ENCODE measurements at places on chromosomes 4 and X.

DNA sequence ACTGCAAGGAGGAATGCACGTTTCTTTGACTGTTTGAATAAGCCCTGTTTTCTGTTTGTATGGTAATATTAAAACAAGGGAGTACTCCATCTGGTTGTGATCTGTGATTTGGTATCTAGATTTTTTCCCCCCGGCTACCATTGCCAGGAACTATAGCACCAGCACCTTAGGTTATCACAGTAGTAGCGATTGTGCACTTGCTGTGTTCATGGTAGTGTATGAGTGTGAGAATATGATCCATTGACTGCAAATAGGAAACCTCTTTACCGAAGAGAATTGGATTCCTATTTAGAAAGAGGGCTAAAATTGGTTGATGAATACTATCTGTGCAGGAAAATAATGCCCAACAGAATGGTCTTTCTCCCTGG lies 69.9 kb downstream of the LARP7 start:
- no peak overlapping the region for H3K4me3 ChIP-seq
- H3K4me1 ChIP-seq: no peaks in the 10 kb centered on the region
- no peaks in the 10 kb centered on the region for H3K36me3 ChIP-seq
- no peak overlapping the region for H3K27ac ChIP-seq
- no peak for DNase-seq

DNA sequence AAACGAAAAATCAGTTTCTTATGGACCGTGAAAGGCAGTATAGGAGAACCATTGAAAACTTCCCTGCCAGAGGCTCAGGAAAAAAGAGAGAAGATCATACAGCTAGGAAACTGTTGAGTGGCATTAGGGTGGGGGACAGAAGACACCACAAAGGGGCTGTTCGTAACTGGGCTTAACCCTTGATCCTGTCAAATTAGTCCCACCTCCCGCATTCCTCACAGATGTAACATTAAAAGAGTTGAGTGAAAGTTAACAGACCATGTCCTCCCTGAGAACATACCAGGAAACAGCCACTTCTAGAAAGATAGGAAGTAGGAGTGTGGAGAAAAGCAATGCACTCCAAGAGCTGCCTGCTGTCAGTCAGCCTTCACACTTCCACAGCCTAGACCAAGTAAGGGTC lies 8.7 kb downstream of the SHROOM4 start:
- no peak overlapping the region for H3K4me3 ChIP-seq
- no peaks in the 10 kb centered on the region for H3K4me1 ChIP-seq
- H3K27me3 ChIP-seq: no peaks in the 10 kb centered on the region
- H3K27ac ChIP-seq: no peak overlapping the region

GRCh38 chr4:88010966-88011365 lies 3.5 kb downstream of the PKD2 start:
- H3K27ac ChIP-seq: no peak overlapping the region
- H3K36me3 ChIP-seq: no peaks in the 10 kb centered on the region
- H3K27me3 ChIP-seq: peaks cover 6% of the 10 kb centered on the region
- H3K4me1 ChIP-seq: peaks cover 8% of the 10 kb centered on the region
- DNase-seq: no peak

DNA sequence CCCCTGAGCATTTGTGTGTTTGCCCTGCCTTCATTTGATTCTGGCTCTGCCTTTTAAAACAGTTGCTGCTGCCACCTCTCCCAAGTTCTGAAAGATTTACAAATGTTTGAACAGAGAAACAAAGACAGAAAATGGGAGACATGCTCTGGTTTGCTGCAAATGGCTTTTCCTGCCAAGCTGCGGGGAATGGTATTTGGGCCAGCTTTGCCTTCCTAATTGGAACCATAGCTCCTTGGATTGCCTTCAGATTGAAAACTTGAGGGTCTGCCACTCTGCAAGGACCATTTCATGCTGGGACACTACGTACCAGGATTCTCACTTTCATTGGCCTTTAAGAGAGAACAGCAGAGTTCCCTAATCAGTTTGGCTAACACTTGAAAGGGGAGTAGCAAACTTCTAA lies 74.9 kb downstream of the NHS start:
- no peaks in the 10 kb centered on the region for H3K4me1 ChIP-seq
- H3K36me3 ChIP-seq: no peaks in the 10 kb centered on the region
- no peaks in the 10 kb centered on the region for H3K27me3 ChIP-seq
- no peak overlapping the region for H3K27ac ChIP-seq

DNA sequence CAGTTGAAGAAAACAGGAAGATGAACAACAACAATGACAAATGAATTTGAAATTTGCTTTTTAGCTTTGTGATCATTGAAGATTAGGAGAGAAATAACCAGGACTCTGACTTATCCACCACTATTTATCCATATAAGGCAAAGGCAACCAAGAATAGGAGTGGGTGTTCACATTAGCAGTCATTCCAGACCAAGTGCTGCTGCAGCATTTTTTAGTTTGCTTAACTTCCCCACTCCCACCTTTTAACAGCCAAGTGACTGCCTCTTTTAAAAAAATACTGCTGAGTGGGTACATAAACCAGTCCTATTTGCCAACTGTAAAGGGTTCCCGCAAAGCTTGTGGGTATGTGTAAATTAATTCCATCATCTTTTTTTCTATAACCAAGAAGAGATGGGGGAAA lies 230.9 kb downstream of the IQCM start:
- H3K4me1 ChIP-seq: no peaks in the 10 kb centered on the region
- DNase-seq: no peak
- no peak overlapping the region for H3K4me3 ChIP-seq
- H3K36me3 ChIP-seq: no peaks in the 10 kb centered on the region
- no peaks in the 10 kb centered on the region for H3K27me3 ChIP-seq

GRCh38 chr4:6474053-6474568 lies 1.7 kb upstream of the PPP2R2C start:
- H3K27ac ChIP-seq: no peak overlapping the region
- DNase-seq: no peak
- no peaks in the 10 kb centered on the region for H3K4me1 ChIP-seq
- no peak overlapping the region for H3K4me3 ChIP-seq
- H3K27me3 ChIP-seq: peaks cover 49% of the 10 kb centered on the region

DNA sequence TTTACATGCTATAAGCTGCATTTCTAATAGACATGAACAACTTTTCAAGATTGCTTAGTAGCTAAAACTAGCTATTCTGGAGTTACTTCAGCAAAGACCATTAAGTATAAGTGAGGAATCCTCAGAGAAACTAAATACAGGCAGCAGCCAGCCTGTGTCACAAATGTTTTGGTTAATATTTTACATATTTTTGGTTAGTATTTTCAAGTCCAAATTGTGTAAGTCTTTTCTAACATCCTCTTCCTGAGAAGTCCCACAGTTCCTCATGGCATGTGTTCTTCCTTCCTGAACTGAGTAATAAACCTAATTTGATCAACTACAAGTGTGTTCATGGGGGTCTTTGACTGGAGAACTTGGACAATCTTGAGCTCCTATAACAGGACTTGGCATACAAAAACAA lies 42.4 kb upstream of the MCF2 start:
- H3K27me3 ChIP-seq: no peaks in the 10 kb centered on the region
- H3K36me3 ChIP-seq: no peaks in the 10 kb centered on the region
- DNase-seq: no peak
- no peak overlapping the region for H3K27ac ChIP-seq

DNA sequence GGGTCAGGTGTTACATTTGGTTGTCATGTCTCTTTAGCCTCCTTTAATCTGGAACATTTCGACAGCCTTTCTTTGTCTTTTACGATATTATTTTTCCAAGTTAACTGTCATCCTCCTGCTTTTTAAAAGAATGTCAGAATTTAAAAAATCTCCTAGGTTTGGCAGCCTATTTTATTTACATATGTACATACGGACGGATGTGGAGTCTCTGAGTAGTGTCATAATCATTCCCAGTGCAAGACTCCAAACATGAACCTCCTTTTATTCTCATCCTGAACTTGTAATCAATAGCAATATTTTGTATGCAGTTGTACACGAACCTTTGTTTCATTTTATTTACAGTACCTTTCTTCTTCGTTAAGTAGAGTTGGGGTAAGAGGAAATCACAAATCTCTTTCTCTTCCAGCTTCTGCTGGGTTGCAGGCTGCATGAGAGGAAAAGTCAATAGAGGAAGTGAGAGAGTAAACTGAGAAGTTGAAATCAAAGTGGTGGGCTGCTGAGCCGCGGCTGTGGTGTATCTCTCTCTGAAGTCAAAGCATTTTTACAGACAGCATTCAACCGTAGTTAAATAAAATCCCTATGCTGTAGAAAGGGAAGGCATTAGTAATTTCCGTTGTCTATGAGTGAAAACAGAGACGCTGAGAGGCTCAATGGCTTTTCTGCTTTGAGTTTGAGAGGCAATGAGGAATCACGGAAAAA lies 53.9 kb upstream of the RPS6KA3 start:
- H3K4me3 ChIP-seq: no peak overlapping the region
- DNase-seq: peak; percentile 16
- H3K36me3 ChIP-seq: no peaks in the 10 kb centered on the region
- no peaks in the 10 kb centered on the region for H3K27me3 ChIP-seq
- no peak overlapping the region for H3K27ac ChIP-seq

- no peaks in the 10 kb centered on the region for H3K27me3 ChIP-seq
- no peak overlapping the region for H3K27ac ChIP-seq
- peak overlapping the region; percentile 35 for H3K4me3 ChIP-seq
- no peaks in the 10 kb centered on the region for H3K36me3 ChIP-seq
- H3K4me1 ChIP-seq: no peaks in the 10 kb centered on the region
- peak; percentile 52 for DNase-seq
These were observed 23.6 kb upstream of the YTHDC1 start for GRCh38 chr4:68373513-68373912.

DNA sequence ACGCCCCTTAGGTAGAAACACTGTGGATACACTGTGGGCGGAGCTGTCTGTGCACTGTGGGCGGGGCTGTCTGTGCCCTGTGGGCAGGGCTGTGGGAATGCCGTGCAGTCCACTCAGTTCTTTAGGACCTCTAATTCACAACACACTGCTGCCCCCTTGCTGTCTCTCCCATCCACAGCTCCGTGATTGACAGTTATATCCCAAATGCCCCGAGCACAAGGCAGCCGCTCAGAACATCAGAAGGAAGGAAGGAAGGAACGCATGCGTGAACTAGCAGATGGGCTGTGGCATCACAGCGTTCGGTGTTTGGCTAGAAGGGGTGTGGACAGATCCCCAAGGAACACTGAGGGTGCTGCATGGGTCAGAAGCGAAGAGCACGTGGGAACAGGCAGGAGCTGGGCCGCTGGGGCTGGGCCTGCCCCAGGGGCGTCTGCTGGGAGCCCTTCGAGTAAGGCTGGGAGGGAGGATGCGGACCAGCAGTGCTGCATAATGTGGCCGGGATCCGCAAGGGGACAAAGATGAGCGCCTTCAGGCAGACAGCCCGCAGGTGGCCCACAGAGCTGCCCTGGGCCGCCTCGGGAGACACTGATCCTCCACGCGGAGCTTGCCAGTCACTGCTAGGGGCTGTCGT lies 29.8 kb downstream of the ACOX3 start:
- H3K4me3 ChIP-seq: no peak overlapping the region
- no peaks in the 10 kb centered on the region for H3K27me3 ChIP-seq
- no peak overlapping the region for H3K27ac ChIP-seq

DNA sequence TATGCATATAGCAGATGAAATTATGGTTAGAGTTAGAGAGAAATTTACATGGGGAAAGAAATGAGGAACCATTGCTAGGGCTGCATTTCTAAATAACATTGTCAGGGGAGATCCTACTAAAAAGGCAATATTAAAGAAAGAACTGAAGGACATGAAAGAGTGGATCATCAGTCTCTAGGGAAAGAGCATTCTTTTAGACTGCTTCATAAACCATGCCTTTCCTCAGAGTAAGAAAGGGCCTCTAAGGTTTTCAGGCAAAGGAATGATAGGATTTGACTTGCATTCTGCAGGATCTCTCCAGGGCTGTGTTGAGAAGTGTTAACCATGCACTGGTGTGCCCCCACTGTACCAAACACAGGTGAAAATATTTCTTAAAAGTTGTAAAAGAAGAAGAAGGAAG lies 385.4 kb upstream of the MAD2L1 start:
- H3K36me3 ChIP-seq: no peaks in the 10 kb centered on the region
- no peak overlapping the region for H3K4me3 ChIP-seq
- no peaks in the 10 kb centered on the region for H3K4me1 ChIP-seq
- no peaks in the 10 kb centered on the region for H3K27me3 ChIP-seq

GRCh38 chr4:79576429-79576753 lies 168.4 kb upstream of the GK2 start:
- H3K27ac ChIP-seq: no peak overlapping the region
- no peaks in the 10 kb centered on the region for H3K36me3 ChIP-seq
- no peak overlapping the region for H3K4me3 ChIP-seq

DNA sequence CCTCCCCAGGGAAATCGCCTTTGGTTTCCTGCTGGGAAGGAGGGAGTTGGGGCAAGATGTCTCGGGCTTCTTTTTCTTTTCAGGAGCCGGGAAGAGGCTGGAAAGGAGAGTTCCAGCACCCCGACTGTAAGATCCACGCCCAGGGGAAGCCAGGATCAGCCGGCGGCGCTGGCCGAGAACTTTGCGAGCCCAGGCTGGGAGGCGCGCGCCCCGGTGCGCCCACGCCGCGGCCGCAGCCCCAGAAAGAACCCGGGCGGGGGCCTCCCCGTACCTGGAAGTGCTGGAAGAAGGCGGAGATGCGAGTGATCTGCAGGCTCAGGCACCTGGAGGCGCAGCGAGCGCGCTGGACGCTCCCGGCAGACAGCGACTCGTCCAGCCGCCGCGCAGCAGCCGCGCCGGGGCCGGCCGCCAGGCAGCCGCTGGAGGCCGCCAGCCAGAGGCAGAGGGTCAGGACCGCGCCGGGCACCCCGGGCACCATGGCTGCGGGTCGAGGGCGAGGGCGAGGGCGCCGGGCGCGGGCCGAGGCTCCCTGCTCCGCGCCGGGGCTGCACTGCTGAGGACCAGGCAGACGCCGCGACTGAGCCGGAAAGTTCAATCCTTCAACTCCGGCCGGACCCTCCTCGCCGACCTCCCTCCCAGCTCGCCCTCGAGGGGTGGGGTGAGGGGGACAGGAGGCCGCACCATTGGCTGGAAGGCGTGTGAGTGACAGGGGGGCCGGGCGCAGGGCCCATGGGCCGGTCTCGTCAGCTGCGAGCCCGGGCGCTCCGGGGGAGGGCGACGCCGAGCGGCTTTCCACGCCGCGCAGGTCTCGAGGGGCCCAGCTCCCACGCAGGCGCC lies at the start of gene ANOS1:
TSS of gene ANOS1 (minus strand) at position 579 of the 837 bp plus-strand sequence. CDS start at position 478, 101 bp downstream.
- H3K27ac ChIP-seq: peak within 1 kb of the TSS; percentile 18
- no peak within 1 kb of the TSS for H3K4me3 ChIP-seq
- H3K36me3 ChIP-seq: no peaks in the 10 kb centered on the region
- peaks cover 62% of the 10 kb centered on the region for H3K27me3 ChIP-seq
- H3K4me1 ChIP-seq: no peaks in the 10 kb centered on the region

- no peak overlapping the region for H3K4me3 ChIP-seq
- no peak overlapping the region for H3K27ac ChIP-seq
- no peak for DNase-seq
- no peaks in the 10 kb centered on the region for H3K4me1 ChIP-seq
- H3K27me3 ChIP-seq: no peaks in the 10 kb centered on the region
- H3K36me3 ChIP-seq: no peaks in the 10 kb centered on the region
These were observed 35.5 kb downstream of the TBC1D9 start for GRCh38 chr4:140720387-140721304.

DNA sequence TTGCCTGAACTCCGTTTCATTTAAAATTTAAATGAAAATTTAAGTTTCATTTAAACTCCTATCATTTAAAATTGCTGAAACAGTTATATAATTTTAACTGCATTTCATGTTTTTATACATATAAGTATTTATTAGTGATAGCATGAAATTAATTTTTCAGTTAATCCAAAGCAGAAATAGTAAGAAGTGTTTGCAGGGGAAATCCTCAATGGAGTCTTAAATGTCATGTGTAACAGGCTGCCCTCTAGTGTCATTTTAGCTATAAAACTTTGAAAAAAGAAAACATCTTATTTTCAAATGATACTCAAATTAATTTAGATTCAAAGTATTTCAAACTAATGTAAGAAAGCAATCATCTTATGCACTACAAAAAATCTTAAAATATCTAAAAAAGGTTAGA lies 27.2 kb downstream of the TAPT1 start:
- H3K4me1 ChIP-seq: no peaks in the 10 kb centered on the region
- DNase-seq: no peak
- peaks cover 12% of the 10 kb centered on the region for H3K36me3 ChIP-seq
- H3K4me3 ChIP-seq: no peak overlapping the region
- H3K27me3 ChIP-seq: no peaks in the 10 kb centered on the region
- H3K27ac ChIP-seq: no peak overlapping the region
